ENCODE measurements at places on chromosomes 5 and 9. TPM values are rescaled to one million over a fixed set of nuclear protein-coding genes. Genes with fewer than 3 reads are reported as not detected.

The IQGAP2 gene
- total RNA-seq: 49.5 TPM

DNA sequence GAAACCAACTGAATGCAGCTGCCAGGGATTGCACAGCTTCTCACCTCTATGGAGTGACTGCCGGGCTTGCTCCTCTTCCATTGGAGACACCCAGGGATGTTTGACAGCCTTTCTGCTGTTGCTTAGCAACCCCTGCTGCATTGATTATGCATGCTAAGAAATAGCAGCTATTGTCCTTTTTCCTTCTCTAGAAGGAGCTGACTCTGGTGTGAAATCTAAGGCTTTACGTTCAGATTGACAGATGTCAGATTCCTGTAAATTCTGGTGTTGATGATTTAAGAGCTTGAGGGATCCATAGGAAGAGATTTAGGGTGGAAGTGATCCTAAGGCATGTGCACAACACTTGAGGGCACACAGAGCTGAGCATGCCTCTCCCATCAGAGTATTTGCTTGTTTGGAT is 267.7 kb downstream of the NTRK2 start:
- DNase-seq: no peak
- H3K4me3 ChIP-seq: no peak overlapping the region
- H3K36me3 ChIP-seq: no peaks in the 10 kb centered on the region

GRCh38 chr5:167720259-167720658 is 571.2 kb upstream of the WWC1 start:
- no peak for DNase-seq
- no peaks in the 10 kb centered on the region for H3K36me3 ChIP-seq
- H3K4me1 ChIP-seq: no peaks in the 10 kb centered on the region
- H3K27ac ChIP-seq: no peak overlapping the region
- peaks cover 3% of the 10 kb centered on the region for H3K27me3 ChIP-seq

The SAPCD2 gene
- total RNA-seq: 0.66 TPM

GRCh38 chr9:120895951-120896350 is 19.0 kb upstream of the PHF19 start:
- H3K4me1 ChIP-seq: peaks cover 9% of the 10 kb centered on the region
- no peak for DNase-seq
- H3K27me3 ChIP-seq: no peaks in the 10 kb centered on the region
- H3K4me3 ChIP-seq: no peak overlapping the region
- H3K27ac ChIP-seq: no peak overlapping the region

- no peak overlapping the region for H3K4me3 ChIP-seq
- no peaks in the 10 kb centered on the region for H3K27me3 ChIP-seq
- DNase-seq: peak; percentile 83
- no peaks in the 10 kb centered on the region for H3K36me3 ChIP-seq
These were observed 4.1 kb downstream of the SYNPO start for GRCh38 chr5:150644514-150644913.

The PCDHGA4 gene
- 6.7 TPM for total RNA-seq

- no peaks in the 10 kb centered on the region for H3K27me3 ChIP-seq
- peak; percentile 99 for DNase-seq
- peaks cover 70% of the 10 kb centered on the region for H3K4me1 ChIP-seq
- peak overlapping the region; percentile 92 for H3K27ac ChIP-seq
These were observed 4.6 kb downstream of the EPB41L4B start for GRCh38 chr9:109316207-109316640.

The SARDH gene
- total RNA-seq: 20.2 TPM

- H3K27ac ChIP-seq: no peak overlapping the region
- no peak for DNase-seq
- no peaks in the 10 kb centered on the region for H3K4me1 ChIP-seq
- H3K27me3 ChIP-seq: no peaks in the 10 kb centered on the region
These were observed 63.5 kb downstream of the ROR2 start for GRCh38 chr9:91886414-91887076.

GRCh38 chr9:16992138-16992537 is 121.7 kb upstream of the BNC2 start:
- DNase-seq: no peak
- no peaks in the 10 kb centered on the region for H3K27me3 ChIP-seq
- H3K4me3 ChIP-seq: no peak overlapping the region
- no peaks in the 10 kb centered on the region for H3K36me3 ChIP-seq
- H3K27ac ChIP-seq: no peak overlapping the region
- no peaks in the 10 kb centered on the region for H3K4me1 ChIP-seq

DNA sequence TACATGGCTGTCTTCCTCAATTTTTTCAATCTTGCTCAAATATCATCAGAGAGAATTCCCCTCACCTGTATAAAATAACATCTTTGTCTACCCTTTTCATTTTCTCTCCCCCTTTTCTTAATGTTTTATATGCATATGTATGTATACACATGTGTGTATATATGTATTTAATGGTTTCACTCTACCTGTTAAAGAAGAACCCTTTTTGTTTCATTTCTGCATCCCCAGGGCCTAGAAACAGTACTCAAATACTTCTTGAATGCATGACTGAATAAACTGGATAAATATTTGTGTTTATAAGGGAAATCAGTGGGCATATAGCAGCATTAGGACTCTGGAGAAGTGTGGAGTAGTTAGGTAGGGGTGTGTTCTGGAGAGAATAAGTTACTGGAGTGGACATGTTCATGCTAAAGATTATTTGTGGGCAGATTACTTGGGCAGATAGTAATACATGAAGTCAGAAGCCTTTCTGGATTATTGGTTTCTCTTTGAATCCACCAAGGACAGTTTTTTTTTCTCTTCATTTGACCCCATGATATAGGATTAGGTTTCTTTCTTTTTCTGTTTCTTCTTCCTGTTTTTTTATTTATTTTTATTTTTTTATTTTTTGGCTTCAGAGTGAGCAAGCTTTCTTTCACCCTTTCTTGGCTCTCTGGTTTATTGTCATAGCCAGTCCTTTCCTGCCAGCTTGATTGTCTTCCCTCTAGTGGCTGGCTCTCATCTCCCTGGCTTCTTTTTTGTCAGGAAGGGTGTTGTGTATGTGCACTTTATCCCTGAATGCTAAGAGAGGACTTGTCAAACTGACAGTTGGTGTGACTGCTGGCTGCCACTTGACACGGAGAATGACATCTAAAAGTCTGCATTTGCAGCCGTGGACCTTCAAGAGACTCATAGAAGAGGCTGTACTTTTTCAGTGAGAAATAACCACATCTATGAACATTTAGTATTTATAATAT is 89.3 kb downstream of the ZCCHC7 start:
- no peak for DNase-seq
- no peaks in the 10 kb centered on the region for H3K27me3 ChIP-seq
- no peak overlapping the region for H3K27ac ChIP-seq
- no peak overlapping the region for H3K4me3 ChIP-seq
- no peaks in the 10 kb centered on the region for H3K4me1 ChIP-seq

The ZCCHC10 gene
- total RNA-seq: 4.9 TPM

GRCh38 chr9:76619197-76619596 is 145.0 kb upstream of the PCA3 start:
- H3K4me3 ChIP-seq: no peak overlapping the region
- DNase-seq: no peak

DNA sequence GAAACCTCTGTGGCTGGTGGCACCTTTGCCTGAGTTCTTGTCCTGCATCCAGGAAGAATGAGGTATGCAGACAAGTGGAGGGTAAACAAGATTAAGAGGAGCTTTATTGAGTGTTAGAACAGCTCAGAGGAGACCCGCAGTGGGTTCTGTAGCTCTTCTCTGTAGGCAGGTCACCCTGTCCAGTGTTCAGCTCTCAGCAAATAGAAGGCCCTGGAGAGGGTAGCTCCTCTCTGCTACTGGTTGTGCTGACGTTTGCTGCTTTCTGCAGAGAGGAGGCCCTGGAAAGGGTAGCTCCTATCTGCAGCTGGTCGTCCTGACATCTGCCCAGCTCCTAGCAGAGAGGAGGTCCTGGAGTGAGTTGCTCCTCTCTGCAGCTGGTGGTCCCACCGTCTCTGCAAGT is 96.8 kb upstream of the CCDC112 start:
- DNase-seq: no peak
- H3K4me1 ChIP-seq: peaks cover 12% of the 10 kb centered on the region
- no peaks in the 10 kb centered on the region for H3K36me3 ChIP-seq
- no peak overlapping the region for H3K4me3 ChIP-seq
- no peak overlapping the region for H3K27ac ChIP-seq

- no peaks in the 10 kb centered on the region for H3K36me3 ChIP-seq
- no peaks in the 10 kb centered on the region for H3K4me1 ChIP-seq
- H3K27ac ChIP-seq: no peak overlapping the region
- no peaks in the 10 kb centered on the region for H3K27me3 ChIP-seq
These were observed 27.0 kb downstream of the SUB1 start for GRCh38 chr5:32612134-32612888.

- no peaks in the 10 kb centered on the region for H3K36me3 ChIP-seq
- no peak overlapping the region for H3K27ac ChIP-seq
- H3K4me1 ChIP-seq: no peaks in the 10 kb centered on the region
- DNase-seq: no peak
These were observed 128.1 kb downstream of the DAB2IP start for GRCh38 chr9:121779381-121780117.

- no peak overlapping the region for H3K27ac ChIP-seq
- no peaks in the 10 kb centered on the region for H3K27me3 ChIP-seq
- H3K4me3 ChIP-seq: no peak overlapping the region
- DNase-seq: no peak
These were observed 67.4 kb downstream of the CHSY3 start for GRCh38 chr5:129971714-129972113.

The GRXCR2 gene
- total RNA-seq: not detected

DNA sequence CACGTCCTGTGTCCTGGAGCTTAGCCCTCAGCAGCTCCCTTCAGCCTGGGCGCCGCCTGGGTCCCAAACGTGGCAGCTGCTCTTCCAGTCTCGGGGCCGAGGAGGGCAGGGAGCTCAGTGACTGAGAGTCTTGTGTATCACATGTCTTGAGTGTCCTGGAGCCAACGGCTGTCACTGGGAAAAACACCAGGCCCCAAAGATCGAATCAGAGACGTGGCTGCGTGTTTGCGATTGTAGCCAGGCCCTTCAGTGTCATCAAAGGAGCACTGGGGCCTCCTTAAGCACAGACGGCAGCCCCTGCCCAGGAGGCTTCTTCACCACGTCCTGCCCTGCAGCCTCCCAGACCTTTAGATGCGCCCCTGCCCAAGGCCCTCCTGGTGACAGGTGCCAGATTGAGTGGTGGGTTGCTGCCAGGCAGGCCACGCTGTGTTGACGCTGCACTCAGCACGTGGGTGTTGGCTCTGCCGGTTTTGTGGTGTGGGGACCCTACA is 5.7 kb upstream of the EXOC3 start:
- no peaks in the 10 kb centered on the region for H3K27me3 ChIP-seq
- H3K4me3 ChIP-seq: no peak overlapping the region
- H3K36me3 ChIP-seq: no peaks in the 10 kb centered on the region
- DNase-seq: no peak
- peaks cover 6% of the 10 kb centered on the region for H3K4me1 ChIP-seq

DNA sequence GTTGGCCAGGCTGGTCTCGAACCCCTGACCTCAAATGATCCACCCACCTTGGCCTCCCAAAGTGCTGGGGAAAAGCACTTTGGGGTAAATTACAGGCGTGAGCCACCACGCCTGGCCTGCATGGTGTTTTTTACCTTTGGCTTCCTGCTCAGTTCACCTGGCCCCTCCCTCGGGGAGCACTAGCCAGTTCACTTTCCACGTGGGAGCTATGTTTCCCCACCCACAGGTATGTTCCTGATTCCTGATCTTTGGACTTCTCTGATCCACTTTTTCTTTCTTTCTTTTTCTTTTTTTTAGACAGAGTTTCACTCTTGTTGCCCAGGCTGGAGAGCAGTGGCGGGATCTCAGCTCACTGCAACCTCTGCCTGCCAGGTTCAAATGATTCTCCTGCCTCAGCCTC is 15.8 kb downstream of the DAB2IP start:
- H3K4me3 ChIP-seq: no peak overlapping the region
- H3K4me1 ChIP-seq: peaks cover 30% of the 10 kb centered on the region
- no peak overlapping the region for H3K27ac ChIP-seq
- H3K27me3 ChIP-seq: no peaks in the 10 kb centered on the region

The ZNF367 gene
- 1.0 TPM for total RNA-seq

The PCDHA13 gene
- total RNA-seq: 7.6 TPM
